Fibroblast of lung (primary cell): ENCODE measurements at places on chromosomes 7 and 10.

DNA sequence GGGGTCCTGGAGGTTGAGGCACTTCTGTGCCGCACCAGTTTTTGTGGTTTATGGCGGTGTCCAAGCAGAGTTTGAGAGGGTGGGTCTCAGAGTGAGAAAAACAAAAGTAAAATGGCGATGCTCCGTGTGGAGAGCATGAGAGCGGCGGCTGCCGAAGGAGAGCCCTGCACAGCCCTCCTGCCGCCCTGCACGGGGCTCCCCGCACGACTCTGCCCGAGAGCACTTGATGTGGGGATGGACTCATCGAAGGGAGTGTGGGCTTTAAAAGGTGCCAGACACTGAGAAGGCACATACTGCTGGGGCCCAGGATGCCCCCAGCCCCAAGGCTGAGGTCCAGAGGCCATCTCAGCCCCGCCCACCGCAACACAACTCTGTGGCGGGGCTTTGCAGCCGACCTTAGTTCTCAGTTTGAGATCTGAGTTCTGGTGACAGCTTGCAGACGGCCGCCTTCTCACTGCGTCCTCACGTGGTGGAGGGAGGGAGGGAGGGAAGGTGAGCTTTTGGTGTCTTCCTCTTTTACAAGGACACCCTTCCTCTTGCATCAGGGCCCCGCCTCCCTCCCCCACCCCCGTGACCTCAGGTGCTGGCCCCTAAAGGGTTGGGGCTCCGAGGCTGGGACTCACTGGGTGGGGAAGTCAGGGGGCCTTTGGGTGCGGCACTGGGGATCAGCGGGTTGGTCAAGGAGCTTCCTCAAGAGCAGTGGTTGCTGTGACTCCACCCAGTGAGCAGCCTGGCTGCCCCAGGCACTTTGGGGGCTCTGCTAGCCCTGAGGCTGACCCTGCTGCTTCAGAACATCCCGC, 69.1 kb downstream of the NKX6-2 start:
- DNase-seq = no peak

GRCh38 chr7:148834605-148835004, 49.5 kb downstream of the EZH2 start:
- no peak for DNase-seq

DNA sequence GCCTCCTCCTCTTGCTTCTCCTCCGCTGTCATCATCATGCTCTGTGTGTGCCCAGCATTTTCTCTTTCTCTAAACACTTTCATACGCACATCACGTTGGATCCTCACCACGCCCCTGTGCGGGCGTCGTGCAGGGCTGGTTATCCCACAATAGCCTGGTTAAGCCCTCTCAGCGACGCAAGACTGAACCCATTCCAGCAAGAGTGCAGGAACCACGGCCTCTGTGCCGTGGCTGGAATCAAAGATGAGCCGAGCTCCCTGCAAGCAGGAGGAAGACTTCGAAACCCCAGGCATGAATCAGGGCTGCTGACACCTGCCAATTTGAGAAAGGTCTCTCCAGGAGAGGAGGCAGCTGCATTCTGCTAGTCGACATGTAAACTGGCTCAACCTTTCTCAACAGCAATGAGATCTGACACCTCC, 74.8 kb upstream of the FOXK1 start:
- peak; percentile 23 for DNase-seq

DNA sequence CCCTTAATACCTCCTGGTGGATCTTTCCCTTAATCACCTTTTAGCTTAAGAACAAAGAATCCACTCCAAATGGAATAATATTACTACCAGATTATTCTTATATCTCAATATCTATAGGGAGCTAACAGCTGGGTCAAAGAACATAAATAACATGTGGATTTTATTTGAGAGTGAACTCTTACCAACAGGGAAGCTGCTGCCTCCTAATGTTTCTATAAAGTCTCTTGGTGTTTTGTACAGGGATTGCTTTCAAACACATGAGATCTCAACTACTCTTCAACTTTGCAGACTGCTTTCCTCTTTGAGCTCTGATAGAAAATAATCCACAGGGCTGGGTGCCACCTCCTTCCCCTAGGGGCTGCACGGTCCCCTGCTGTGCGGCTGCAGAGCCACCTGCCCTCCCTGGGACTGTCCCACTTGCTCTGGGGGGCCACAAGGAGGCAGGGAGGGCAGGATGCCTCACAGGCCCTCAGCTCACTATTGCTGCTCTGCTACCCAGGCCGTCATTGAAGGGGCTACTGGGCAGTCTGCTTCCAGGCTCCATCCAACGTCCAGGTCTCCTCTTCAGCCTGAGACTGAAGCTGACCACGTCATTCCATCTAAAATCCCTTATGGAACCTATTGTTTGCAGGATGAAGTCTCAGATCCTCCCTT, 191.2 kb downstream of the CXCL12 start:
- no peak for DNase-seq

GRCh38 chr7:47982610-47983009, 3.2 kb upstream of the HUS1 start:
- no peak for DNase-seq

DNA sequence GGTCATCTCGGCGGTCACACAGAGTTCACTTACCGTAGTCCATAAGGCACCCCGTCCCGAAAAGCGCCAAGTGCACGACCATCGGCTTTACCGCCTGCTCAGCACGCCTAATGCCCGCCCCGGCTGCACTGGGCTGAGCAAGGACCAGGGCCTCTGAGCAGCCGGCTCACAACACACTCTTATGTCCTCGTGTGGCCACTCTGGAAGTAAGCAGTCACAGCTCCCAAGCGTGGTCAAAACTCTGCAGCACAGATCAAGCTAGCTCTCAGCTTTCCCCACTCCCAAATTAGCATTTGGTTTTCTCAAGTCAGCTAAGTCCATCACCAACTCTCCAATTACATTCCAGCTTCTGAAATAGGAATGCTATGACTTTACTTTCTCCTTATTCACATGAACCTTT, 57.7 kb downstream of the MAD1L1 start:
- DNase-seq = no peak
